ENCODE measurements at places on chromosomes 3 and 15.

DNA sequence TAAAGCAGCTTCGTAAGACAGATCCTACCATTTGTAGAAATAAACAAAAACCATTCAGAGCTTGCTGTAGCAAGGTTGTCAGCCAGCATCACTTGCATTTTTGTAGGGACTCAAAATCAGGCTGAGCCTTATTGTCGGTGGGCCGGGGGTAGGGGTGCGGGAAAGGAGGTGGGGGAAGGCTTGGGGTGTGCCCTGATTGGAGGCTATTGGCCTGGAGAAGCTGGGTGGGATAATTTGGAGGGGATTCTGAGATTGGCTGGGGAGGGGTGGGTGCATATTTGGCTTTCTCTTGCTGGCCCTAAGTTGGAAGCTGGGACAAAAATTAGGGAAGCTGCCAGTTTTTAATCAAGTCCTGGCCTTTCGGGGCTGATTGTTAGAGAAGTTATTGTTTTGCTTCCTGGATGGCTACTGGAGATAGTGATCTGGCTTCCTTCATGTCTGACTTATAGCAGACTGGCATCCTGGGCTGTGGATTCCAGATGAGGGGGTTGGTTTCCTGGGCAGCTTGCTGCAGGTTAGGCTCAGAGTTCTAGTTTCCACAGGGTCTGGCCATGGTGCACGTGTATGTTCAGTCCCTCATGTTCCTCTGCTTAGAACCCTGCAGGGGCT lies 22.8 kb downstream of the STOML1 start:
- DNase-seq, result no peak

GRCh38 chr3:47261301-47261700 lies 21.3 kb downstream of the KIF9 start:
- no peak for DNase-seq

- no peak for DNase-seq
These were observed 26.5 kb downstream of the IGSF10 start for GRCh38 chr3:151434151-151434890.

DNA sequence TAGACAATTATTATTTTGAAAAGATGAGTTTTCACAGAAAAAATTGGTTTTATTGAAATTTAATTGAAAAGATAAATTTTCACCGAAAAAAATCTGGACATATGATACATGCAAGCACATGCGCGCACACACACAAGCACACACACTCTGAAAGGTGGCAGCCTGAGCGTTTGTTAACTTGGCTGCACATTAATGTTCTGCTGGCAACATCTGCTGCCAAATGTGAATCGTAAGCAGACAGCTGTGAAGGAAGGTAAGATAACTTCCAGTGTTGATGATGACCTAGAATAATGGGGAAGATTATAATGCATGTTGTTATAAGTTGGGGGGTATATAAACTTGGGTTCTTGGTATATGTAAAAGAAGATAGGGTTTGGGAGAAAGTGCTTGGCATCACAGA lies 18.4 kb upstream of the CMTM7 start:
- no peak for DNase-seq

DNA sequence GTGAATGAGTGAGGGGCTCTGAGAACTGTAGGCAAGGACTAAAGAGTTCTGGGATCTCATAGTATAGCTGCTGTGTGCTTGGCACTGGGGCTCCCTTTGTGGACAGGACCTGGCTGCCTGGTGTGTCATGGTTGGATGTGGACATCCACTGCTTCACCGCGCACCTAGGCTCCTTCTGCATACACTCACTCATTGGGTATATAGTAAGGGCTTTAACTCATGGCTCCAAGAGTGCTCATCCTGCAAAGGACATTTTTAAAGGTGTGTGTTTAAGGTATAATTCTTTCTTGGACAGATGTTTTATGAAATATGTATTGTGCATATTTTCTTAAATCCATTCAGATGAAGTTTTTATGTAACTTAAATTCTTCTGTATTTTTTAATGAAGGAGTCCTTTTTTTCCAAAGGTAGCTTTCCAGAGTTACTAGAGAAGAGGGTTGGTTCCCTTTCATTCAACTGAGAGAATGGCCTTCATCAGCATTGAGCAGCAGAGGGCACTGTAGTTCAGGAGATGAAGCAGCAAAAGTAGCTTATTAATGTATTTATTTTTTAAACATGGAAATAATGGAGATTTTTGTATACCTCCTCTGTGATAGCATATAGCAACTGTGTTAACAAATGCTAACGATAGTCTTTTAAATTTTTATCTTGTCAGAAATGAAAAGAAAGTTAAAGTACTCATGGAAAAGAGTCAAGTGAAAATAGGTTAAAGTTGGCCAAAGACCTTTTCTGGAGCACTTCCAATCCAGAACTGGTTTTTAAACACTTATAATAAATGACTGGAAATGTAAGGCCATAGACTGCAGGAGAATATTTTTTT lies 25.2 kb downstream of the OXNAD1 start:
- peak; percentile 72 for DNase-seq

GRCh38 chr3:43584043-43584826 lies 37.6 kb downstream of the ANO10 start:
- DNase-seq, result no peak

DNA sequence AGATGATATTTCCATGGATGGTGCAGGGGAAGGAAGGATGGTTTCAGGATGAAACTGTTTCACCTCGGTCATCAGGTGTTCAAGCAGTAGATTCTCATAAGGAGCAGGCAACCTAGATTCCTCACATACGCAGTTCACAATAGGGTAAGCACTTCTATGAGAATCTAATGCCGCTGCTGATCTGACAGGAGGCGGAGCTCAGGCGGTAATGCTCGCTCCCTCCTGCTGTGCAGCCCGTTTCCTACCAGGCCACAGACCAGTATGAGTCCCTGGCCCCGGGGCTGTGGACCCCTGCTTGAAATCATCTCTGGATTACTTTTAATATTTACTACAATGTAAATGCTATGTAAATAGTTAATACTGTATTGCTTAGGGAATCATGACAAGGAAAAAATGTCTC lies 241.8 kb downstream of the ROBO2 start:
- peak; percentile 66 for DNase-seq

DNA sequence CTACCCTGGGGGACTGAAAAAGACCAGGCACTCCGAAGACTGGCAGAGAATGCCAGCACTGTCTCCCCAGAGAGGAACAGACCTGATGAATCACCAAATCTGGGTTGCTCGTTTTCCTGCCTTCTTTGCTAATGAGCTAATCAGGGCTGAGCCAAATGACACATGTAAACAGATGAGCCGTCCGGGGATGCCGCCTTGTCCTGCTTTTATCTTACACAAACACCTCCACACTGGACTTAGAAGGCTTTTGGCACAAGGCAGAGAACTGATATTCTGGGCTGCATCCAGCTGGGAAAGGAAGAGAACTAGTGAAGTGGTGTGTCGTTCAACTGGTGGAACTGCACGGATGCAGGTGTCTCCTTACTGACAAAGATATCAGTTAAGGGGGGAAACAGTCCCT lies 88.1 kb downstream of the MECOM start:
- DNase-seq, result no peak

- DNase-seq, result no peak
These were observed 243.1 kb downstream of the GABRG3 start for GRCh38 chr15:27214032-27214431.

GRCh38 chr15:95032156-95032555 lies 800.8 kb downstream of the MCTP2 start:
- DNase-seq, result no peak

- no peak for DNase-seq
These were observed 26.8 kb upstream of the TRH start for GRCh38 chr3:129947538-129948240.

- DNase-seq, result no peak
These were observed 326.7 kb upstream of the CTDSPL start for GRCh38 chr3:37534940-37535339.

GRCh38 chr3:146375219-146375618 lies 94.1 kb downstream of the PLSCR2 start:
- no peak for DNase-seq

DNA sequence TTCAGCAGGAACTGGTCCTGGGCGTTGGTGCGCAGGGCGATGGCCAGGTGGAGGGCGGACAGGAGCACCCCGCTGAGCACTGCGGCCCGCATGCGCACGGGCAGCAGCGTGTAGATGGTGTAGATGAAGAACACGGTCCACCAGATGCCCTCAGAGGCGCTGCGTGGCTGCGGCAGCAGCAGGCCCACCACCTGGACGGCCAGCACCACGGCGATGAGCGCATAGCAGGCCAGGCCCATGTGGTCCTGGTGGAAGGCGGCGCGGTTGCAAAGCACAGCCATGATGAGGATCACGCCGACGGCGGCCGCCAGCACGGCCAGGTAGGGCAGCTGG lies 1.5 kb downstream of the ADCY5 start:
- DNase-seq, result no peak

- DNase-seq, result no peak
These were observed 99.7 kb upstream of the ABHD17C start for GRCh38 chr15:80595396-80595795.

DNA sequence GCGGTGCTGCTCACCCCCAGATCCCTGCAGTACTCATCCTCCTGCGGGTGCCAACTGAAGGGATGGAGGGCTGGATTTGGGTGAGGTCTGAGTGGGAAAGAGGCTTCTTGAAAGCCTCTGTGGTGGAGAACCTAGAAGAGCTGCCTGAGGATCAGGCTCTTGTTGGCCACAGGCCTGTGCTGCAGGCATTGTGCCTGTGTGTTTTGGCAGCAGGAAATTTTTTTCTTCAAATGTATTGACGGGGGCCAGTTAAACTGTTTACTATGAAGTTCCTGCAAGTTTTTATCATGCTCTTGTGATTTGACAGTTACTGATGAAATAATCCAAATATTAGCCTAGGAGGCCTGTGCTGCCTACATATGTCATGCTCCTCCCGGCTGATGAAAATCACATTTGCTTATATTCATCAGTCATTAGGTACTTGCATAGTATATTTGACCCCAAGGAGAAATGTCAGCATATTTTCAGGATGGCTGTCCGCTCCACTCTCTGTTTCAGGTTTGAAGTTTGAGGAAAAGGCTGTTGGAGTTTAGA lies 103.1 kb downstream of the THSD4 start:
- no peak for DNase-seq

DNA sequence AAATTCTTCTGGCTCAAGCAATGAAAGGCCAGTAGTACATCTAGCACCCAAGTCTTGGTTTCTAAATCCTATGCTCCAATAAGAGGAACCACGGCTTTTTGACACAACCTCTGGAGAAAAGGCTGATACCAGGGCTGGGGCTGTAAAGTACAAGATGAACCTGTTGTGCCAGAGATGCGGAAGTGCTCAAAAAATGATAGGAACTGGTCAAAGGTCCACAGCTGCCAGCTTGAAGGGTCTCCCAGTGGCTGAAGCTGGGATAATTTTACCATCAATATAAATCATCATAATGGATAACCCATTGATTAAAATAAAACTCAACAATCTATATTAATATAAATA lies 558 bp upstream of the NCEH1 start:
- no peak for DNase-seq

DNA sequence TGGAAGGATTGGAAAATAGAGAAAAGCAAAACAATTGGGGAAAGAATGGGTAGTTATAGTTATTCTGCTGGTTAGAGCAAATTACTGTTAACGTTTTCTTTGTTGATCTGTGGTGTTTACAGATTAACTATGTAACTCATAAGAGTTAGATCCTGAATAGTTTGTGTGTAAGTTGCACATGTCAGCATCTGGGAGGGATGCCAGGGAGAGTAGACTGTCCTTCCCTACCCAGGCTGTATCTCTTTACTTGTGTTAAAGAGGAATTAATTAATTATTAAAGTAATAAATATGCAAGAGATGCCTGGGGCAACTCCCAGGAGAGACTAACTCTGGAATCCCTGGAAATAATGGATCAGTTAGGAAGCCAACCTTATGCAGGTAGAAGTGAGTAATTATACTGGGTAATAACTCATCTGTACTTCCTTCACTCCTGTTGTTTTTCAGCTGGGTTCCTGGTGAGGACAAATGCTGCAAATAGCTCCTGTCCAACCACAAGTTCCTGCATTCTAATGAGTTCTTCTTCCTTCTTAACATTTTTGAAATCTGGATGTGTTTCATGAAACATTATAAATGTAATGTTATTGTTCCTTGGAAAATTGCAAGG lies 18.9 kb downstream of the GHRL start:
- DNase-seq, result no peak

GRCh38 chr3:137460944-137461343 lies 303.2 kb upstream of the SOX14 start:
- no peak for DNase-seq

DNA sequence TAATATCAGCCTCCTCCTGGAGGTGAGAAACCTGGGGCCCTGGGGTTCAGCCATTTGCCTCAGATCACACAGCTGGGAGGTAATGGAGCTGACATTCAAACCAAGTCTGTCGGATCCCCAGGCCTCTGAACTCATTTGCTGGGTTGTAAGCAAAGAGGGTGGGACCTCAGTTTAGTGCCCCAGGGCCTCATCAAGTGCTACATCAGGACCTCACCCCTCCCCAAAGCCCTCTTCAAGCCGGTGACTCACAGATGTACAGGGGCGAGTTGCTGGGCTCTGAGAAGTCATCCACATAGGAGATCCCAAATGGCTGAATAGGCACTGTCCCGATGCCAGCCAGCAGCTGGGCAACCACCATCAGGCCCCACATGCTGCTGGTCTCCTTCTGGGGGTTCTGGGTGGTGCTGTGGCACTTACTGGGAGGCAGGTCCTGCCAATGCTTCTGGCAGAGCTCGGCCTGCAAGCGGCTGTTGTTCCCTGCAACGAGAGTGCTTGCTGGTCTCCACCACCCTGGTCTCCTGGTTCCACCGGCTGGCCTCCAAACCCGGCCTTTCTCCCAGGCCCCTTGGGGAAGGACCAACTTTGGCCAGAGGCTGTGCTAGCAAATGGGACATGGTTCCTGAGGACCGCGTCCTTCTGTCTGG lies 59.2 kb upstream of the RAB6B start:
- DNase-seq, result no peak

GRCh38 chr3:183372911-183373310 lies 55.5 kb downstream of the MCF2L2 start:
- DNase-seq, result no peak

- DNase-seq, result no peak
These were observed 19.2 kb downstream of the SUCLG2 start for GRCh38 chr3:67635257-67635656.

GRCh38 chr15:33159726-33160453 lies 34.6 kb downstream of the FMN1 start:
- DNase-seq, result no peak

DNA sequence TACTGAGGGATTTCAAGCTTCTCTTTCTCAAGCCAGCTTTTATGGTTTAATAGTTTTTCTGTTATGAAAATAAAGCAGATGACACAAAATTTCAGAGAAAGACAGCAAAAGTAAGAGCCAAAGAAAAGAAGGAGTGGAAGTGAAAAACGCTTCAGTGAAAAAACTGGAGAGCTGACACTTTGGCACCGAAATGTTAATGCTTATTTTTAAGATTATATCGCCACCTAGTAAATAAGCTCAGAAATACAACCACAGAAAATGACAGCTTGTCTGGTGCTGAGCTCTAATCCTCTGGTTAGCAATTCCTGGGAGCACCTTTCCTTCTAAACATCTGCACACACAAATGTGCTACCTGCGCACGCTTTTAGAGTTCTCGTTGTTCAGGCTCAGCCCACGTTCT lies 101.6 kb downstream of the ZPLD1 start:
- DNase-seq, result peak; percentile 29

DNA sequence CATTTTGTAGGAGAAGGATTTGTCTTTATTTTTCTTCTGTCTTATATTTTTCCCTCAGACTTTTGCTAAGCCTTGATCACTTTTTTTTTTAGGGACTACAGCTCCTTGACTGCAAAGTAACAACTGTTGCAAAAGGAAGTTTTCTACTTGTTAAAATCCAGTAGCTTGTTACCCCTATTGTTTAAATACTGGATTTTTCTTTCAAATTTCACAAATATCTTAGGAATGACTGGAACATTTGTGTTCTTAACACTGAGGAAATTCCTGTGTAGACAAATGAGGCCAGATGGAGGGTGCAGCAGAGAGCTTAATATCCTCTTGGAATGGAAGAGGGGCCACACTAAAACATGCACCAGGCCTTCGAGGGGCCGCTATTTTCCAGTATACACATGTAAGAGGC lies 3.2 kb upstream of the PGPEP1L start:
- no peak for DNase-seq
